ENCODE measurements at places on chromosomes 12 and 14. TPM values are rescaled to one million over a fixed set of nuclear protein-coding genes. Genes with fewer than 3 reads are reported as not detected.

Gene ELK3
- total RNA-seq, result 21.3 TPM

DNA sequence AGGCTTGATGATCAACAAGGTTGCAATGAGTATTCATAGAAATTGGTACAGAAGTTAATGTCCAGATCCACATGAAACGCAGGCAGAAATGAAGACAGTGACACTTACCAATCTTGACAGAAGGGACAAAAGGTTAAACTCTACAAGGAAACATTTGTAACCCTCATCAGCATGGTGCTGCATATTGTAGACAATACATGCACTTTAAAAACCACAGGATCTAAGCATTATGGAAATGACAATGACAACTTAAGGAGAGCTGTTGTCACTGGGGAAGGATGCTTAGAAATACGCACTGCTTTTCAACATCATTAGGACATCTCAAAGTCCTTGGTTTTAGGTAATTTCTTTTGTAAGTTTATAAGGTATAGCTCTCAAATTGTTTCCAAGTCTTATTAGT is 130.6 kb downstream of the ATP23 start:
- no peak overlapping the region for H3K4me3 ChIP-seq
- H3K4me1 ChIP-seq, result no peaks in the 10 kb centered on the region
- H3K27ac ChIP-seq, result no peak overlapping the region
- no peaks in the 10 kb centered on the region for H3K27me3 ChIP-seq

DNA sequence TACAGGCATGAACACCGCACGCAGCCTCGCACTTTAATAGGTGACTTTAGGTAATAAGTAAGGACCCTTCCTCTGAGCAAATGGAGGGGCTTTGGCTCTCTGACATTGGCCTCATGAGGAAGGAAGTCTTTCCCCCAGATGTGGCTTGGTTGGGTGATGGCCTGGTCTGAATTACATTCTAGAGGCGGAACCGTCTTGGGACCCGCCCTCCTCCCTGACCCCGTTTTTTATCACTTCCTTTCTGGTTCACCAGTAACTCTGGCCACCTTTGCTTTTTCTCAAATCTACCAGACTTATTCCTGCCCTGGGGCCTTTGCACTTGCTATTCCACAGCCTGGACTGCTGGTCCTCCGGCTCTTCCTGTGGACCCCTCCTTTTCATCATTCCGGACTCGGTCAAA is 13.4 kb downstream of the ALDH2 start:
- H3K27ac ChIP-seq, result no peak overlapping the region
- peaks cover 30% of the 10 kb centered on the region for H3K4me1 ChIP-seq
- no peaks in the 10 kb centered on the region for H3K27me3 ChIP-seq

- no peak for DNase-seq
- no peak overlapping the region for H3K27ac ChIP-seq
- H3K4me1 ChIP-seq, result no peaks in the 10 kb centered on the region
- no peak overlapping the region for H3K4me3 ChIP-seq
Measured at GRCh38 chr14:89489761-89490437, 72.9 kb upstream of the FOXN3 start.
